ENCODE measurements at places on chromosomes 16 and 17.

DNA sequence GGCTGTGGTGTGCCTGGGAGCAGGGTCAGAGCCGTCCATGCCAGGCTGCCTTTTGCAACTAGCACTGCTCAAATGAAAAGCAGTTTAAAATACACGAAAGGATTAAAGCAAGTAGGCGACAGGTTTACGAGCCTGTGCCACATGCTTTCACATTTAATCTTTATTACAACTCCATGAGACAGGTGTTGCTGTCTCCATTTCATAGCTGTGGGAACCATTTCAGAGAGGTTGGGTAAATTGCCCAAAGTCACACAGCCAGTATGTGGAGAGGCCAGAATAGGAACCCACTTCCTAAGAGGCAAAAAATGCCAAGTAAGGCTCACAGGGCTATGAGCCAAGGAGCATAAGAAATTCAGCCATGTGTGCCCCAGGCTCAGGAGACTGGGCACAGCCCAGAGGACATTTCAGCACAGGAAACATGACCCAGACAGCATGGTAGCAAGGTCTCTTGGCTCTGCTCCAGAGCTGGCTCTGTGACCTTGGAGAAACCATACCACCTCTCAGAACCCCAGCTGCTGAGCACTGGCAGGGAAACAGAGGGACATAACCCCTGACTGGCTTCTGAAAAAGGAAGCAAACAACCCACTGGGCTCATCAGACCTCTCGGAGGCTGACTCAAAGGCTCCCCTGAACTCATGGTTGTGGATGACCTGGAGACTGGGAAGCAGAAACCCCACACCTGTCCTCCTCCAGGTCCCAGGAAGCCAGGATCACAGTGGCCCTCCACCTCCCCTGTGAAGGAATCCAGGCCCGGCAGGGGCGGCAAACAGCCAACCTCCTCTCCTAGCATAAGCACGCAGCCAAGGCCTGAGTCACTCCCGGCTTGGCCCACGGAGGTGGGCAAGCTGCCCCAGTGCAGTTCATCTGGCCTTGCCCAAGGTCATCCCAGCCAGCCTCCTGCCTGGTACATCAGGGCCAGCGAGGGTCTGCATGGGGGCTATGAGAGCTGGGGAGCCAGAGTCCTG, 40.3 kb upstream of the MRPS23 start:
- DNase-seq: no peak

DNA sequence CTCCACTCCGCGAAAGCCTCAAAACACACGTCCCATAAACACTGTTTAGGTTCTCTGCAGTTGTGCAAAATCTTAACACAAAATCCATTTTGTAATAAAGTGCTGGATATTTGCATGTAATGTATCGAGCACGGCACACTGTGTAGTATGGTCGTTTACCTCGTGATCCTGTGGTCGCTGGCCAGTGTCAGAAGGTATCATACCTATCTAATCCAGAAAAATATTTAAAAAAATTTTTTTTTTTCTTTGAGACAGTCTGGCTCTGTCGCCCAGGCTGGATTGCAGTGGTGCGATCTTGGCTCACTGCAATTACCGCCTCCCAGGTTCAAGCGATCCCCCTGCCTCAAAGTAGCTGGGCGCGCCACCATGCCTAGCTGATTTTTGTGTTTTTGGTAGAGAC, 996 bp downstream of the RPL38 start:
- no peak for DNase-seq

GRCh38 chr17:1627182-1627981, 1.3 kb downstream of the SLC43A2 start:
- DNase-seq: no peak

DNA sequence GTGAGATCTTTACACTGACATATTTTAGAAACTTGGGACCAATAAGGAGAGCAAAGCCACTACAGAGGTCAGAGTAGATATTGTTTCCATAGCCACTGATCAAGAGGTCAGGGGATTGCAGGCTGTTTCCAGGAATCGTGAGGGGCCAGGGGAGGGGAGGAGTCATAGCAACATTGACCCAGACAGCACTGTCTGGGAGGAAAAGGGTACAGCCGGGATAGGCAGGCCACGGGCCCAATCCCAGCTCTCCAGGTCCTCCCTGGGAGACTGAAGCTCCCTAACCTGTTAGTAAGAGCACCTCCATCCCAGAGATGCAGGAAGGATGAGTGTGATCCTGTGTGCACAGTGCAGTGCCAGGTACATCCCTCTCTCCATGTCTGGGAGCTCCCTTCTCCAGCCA, 48.5 kb upstream of the TMEM132E start:
- DNase-seq: no peak

- no peak for DNase-seq
Observed at GRCh38 chr17:32792207-32792606, 84.7 kb downstream of the MYO1D start.

- no peak for DNase-seq
Observed at GRCh38 chr17:74712301-74712700, 422 bp downstream of the CD300LF start.

DNA sequence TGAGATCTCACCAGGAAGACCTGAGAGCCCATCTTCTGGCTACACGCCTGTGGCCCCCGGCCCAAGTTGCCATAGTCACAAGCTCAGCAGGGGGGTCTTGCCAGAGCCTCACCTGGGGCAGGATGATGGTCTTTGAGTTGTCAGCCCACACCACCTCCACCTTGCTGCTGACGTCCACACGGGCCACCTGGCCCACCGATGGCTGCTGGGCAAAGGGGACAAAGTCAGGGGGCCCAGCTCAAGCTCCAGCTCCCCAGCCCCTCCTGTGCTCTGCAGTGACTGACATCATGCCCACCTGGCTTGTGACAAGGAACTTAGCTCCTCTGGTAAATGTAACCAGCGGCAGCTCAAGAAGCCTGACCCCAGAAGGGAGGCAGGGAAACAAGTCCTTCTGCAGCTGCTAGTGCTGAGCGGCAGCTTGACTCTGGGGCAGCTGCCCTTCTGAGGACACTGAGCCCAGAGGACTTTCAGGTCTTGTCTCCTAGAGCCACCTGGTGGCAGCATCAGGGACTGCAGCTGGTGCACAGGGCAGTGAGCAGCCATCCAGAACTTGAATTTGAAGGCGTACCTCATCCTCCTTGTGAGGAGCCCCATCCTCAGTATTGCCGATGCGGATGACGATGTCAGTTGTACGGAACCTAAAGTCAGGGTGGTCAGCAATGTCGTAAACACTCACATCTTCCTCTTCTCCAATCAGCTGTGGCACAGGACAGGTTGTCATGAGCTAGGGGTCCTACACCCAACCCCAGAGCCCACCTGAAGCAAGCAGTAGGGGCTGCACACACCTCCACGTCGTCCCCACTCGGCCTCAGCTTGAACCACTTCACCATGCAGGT, 13.5 kb downstream of the SPHK1 start:
- peak; percentile 69 for DNase-seq

DNA sequence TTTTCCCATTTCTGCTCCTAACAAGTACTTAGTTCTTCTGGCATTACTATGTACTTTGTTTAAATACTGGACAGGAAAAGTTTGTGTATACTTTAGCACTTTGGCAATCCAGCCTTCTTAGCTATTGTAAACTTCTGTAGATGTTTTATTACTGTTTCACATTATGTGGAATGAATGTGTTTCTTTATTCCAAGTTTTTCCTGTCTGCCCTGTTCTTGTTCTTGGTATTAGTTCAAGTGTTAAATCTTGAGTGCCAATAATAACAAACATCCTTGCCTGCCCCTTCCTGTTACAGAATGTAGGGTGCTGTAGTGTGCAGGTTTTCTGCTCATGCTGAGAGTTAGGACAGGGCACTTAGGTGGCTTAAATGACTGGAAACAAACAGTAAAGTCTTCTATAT, 7.3 kb upstream of the CAPNS2 start:
- no peak for DNase-seq

GRCh38 chr17:691423-691822, 23.2 kb downstream of the VPS53 start:
- no peak for DNase-seq

GRCh38 chr16:17329391-17329790, 141.4 kb downstream of the XYLT1 start:
- DNase-seq: no peak

- DNase-seq: no peak
Observed at GRCh38 chr17:57534863-57535248, 210.2 kb downstream of the CCDC182 start.

GRCh38 chr16:79320956-79321355, 279.6 kb downstream of the MAF start:
- DNase-seq: no peak

- DNase-seq: no peak
Observed at GRCh38 chr17:42191275-42191608, 3.1 kb downstream of the GHDC start.

- no peak for DNase-seq
Observed at GRCh38 chr16:58011652-58012051, 10.4 kb downstream of the USB1 start.

DNA sequence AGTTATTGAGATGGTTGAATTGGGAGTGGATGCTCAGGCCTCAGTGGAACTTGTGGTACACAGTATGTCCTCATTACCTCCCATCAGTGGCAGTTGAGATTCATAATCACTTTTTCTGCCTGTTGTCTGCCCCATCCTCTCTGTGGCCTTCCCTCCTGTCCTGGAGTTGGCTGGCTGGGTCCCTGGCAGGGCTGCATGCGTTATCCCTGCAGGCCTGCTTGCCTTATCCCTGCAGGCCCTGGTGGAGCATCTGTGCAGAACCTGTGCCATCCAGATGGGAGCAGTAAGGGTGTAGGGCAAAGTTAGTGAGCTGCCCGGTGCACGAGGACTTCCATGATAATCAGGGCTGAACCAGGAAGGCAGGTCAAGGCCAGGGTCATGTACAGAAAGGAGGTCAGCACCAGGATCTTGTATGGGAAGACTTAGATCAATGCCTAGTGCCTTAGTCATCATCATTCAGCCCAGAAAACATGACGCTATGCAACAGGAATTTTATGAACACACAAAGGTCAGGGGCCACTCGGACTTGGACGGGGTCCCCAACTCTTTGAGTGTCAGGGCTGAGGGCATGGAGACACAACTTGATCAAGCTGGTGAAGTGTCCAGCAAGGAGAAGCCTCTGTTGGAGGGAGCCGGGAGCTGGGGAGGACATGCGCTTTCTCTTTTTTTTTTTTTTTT, 47.2 kb downstream of the ABCC1 start:
- DNase-seq: no peak

DNA sequence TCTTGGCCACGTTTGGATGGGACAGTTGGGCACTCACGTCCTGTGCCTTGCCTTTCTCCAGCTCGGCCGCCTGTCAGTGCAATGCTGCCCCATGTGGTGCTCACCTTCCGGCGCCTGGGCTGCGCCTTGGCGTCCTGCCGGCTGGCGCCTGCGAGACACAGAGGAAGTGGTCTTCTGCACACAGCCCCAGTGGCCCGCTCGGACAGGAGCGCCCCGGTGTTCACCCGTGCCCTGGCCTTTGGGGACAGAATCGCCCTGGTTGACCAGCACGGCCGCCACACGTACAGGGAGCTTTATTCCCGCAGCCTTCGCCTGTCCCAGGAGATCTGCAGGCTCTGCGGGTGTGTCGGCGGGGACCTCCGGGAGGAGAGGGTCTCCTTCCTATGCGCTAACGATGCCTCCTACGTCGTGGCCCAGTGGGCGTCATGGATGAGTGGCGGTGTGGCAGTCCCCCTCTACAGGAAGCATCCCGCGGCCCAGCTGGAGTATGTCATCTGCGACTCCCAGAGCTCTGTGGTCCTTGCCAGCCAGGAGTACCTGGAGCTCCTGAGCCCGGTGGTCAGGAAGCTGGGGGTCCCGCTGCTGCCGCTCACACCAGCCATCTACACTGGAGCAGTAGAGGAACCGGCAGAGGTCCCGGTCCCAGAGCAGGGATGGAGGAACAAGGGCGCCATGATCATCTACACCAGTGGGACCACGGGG, 7.1 kb downstream of the ACSF3 start:
- no peak for DNase-seq

DNA sequence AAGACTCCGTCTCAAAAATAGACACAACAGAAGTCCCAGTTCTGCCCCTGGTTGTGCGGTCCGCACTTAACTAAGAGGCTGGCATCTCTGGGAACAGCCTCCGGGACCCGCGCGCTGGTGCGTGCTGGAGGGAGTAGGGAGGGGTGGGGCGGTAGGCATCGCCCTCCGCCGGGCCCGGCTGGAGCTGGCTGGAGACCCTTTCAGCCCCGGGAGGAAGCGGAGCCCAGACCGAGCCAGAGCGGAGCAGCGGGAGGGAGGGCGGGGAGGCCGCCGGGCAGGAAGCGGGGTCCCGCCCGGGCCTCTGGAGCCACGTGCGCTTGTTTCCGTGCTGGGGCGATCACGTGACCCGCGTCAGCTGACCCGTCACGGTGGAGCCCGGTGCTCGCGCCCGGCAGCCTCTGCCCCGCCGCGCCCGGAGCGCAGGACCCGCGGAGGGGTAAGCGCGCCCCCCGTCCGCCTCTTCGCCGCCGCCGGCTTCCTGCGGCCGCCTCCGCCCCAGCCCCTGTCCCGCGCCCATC, at the start of gene WDR81:
WDR81 (plus strand) TSS at position 354 of the 518 bp plus-strand sequence. CDS start 256 bp downstream, outside the sequence.
- DNase-seq: peak; percentile 56

GRCh38 chr17:70261170-70261569, 91.8 kb downstream of the KCNJ2 start:
- DNase-seq: no peak

DNA sequence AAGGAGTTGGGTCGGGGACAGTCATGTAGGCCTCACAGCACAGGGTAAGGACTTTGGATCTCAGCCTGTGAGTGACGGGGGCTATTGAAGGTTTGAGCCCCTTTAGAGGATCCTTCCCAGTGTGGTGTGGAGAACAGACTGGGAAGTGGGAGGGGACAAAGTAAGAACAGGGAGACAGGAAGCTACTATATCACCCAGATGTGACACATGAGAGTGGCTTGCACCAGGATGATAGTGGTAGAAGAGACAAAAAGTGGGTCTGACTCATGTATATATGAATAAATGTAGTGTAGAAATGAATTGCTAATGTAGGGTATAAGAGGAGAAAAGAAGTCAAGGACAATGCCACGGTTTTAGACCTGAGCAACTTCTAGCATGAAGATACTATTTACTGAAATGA, 4.5 kb downstream of the NUP93 start:
- DNase-seq: no peak

DNA sequence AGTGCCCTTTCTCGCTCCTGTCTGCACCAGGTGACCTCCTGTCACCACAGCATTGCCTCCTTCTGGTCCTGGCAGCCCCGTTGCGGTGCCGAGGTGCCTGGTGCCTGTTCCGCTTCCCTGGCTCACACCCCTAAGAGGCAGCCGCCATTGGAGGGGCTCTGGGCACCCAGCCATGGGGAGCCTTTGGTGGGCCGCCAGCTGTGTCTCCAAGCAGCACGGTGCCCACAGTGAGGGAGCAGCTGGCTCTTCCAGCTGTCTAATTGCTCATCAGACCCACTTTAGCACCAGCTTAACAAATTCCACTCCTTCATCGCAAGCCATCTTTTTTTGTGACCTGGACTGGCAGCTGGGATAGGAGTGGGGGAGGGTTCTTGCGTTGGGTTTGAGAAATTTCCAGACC, 276.1 kb downstream of the SNX29 start:
- peak; percentile 95 for DNase-seq

- DNase-seq: no peak
Observed at GRCh38 chr17:58005728-58006559, 1.1 kb downstream of the SRSF1 start.
